ENCODE measurements at places on chromosomes 16 and 17. TPM values are rescaled to one million over a fixed set of nuclear protein-coding genes. Genes with fewer than 3 reads are reported as not detected.

The GAS7 gene
- total RNA-seq: 0.17 TPM

The DCUN1D3 gene
- 14.5 TPM for total RNA-seq

The MYH3 gene
- 6.5 TPM for total RNA-seq

DNA sequence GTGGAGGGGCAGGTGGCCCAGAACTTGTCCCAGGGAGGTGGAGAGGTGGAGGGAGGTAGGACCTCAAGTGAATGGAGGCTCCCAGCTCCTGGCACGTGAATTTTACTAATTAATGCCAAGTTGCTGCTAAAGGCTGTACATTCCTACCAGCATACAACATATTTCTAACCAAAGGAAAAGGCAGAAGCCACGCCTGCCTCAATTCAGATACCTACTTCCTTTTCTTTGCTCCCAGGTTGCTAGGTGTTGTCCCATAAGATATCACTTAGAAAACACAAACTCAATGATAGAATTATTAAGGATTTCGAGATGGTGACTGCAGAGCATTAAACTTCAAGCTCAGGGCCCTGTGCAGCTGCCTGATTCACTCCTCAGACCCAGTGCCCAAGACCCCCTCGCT, 20.5 kb upstream of the SMPD3 start:
- H3K4me3 ChIP-seq: peak overlapping the region; percentile 27
- peaks cover 11% of the 10 kb centered on the region for H3K27me3 ChIP-seq
- H3K27ac ChIP-seq: no peak overlapping the region
- H3K36me3 ChIP-seq: no peaks in the 10 kb centered on the region
- peaks cover 52% of the 10 kb centered on the region for H3K4me1 ChIP-seq
- no peak for DNase-seq

DNA sequence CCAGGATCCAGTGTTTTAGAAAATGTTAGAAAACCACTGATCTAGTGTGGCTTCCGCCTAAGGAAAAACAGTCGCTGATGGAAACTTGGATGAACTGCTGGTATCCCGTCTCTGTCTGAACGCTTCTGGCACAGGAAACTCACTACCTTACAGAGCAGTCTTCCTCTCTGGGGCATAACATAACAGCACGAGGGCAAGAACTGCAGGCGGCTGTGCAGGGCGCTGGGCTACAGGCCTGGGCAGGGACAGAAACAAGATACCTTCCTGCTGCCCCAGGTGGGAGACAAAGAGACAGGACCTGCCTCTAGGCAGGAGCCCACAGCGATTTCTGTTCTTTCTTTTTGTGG, 10.5 kb downstream of the MXRA7 start:
- H3K4me3 ChIP-seq: no peak overlapping the region
- no peak for DNase-seq
- no peak overlapping the region for H3K27ac ChIP-seq
- peaks cover 6% of the 10 kb centered on the region for H3K4me1 ChIP-seq
- H3K27me3 ChIP-seq: peaks cover 6% of the 10 kb centered on the region

The TMEM235 gene
- total RNA-seq: not detected
